Stimulated activated CD4-positive, alpha-beta T cell treated with anti-CD3 and anti-CD28 coated beads, Interleukin-4, amount 100 ng/mL, for 24 hours (primary cell): ENCODE measurements at places on chromosomes 16 and 17.

DNA sequence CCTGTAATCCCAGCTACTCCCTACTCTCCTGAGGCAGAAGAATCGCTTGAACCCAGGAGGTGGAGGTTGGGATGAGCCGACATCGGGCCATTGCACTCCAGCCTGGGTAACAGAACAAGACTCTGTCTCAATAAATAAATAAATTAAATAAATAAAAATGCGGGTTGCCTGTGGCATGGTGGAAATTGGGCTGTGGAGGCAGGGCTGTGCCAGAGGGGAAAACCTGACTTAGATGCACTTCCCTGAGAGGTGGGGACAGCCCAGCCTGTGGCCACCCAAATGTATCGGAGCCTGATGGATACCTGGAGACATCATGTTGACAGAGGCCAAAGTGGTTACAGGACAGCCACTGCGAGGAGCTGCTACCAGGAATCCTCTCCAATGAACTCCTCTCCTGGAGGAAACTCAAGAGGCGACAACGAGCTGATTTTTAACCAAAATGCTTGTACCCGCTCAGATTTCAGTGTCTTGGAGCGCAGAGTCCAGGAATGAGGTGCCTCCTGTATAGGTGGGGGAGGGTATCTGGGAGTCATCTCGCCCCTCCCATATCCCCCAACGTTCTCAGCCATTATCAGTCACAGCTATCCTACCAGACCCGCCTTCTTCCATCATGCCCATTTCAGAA lies 32.3 kb downstream of the DDX19A start:
- no peak for DNase-seq

DNA sequence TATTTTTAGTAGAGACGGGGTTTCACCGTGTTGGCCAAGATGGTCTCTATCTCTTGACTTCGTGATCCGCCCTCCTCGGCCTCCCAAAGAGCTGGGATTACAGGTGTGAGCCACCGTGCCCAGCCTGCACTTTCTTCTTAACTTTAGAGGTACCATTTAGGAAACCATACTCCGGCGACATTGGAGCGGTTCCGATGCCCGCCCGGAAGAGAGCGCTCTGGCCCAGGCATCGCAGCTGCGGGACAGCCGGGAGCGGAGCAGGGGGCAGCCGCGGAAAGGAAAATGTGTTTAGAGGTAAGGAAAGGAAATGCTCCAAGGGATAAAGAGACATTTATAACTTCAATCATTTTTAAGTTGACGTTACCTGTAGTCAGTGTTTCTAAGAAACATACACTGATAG lies 6.0 kb upstream of the HS3ST3B1 start:
- no peak for DNase-seq

GRCh38 chr17:69473841-69474831 lies 59.6 kb downstream of the MAP2K6 start:
- DNase-seq: no peak

DNA sequence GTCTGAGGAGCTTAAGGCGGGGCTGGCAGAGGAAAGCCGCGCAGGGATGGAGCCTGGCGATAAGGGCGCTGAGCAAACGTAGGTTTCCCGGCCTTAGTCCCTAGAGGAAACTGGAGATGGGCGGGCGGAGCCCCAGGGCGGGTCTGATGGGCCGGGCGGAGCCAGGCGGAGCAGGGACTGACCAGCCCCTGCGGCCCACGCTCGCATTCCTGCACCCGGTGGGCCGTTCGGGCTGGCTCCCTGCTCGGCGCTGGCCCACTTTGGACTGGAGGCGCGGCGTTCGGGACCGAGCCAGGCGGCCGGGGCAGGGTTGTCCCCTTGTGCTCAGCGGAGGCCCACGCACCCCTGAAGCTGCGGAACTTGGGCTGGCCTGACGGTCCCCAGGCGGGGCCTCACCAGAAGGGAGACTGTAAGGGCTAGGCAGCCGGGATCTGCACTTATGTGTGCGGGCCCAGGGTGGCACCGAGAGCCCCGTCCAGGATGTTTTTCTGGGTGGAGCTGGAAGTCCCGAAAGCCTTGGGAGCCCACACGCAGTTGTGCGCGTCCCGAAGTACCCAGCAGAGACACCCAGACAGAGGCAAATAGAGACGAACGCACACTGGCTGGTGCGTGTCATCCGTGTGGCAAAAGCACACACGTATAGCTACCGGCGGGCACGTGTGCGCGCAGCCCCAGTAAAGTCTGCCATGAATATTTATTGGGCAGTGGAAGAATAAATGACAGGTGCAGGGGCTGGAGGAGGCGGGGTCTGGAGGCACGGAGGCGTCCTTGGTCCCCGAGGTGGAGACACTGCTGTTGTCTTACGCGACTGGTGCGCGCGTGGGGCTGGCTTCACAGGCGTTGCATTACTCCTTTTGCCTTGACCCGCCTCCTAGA lies 1.4 kb downstream of the PYDC1 start:
- DNase-seq: no peak

- DNase-seq: no peak
These were observed 1.4 kb upstream of the MRPL28 start for GRCh38 chr16:371515-372301.

- DNase-seq: no peak
These were observed 3.1 kb upstream of the KRT36 start for GRCh38 chr17:41492771-41493170.

DNA sequence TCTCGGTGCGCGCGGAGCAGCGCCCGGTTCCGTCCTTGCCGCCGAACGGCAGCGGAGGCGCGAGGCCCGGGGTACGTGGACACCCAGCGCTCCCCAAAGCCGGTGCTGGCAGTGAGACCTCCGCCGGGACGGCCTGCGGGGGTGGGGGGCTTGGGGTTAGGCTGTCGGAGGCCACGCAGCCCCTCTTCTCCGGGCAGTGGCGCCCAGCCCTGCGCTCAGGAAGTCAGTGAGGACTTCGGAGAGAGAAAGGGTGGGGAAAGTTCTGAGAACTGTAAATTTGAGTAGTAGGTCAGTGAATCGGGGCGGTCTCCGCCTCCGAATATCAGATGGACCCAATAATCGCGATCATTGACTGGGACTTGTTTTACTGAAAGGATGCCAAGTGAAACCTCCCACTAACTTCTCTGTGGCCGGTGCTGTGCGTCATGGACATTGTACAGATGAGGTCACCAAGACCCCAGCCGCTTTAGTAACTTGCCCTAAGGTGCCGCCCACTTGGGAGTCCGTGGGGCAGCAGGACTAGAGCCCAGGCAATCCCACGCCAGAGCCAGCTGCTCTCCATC lies 468 bp downstream of the IL4R start:
- peak; percentile 66 for DNase-seq
